ENCODE measurements at places on chromosomes 12 and 14.

DNA sequence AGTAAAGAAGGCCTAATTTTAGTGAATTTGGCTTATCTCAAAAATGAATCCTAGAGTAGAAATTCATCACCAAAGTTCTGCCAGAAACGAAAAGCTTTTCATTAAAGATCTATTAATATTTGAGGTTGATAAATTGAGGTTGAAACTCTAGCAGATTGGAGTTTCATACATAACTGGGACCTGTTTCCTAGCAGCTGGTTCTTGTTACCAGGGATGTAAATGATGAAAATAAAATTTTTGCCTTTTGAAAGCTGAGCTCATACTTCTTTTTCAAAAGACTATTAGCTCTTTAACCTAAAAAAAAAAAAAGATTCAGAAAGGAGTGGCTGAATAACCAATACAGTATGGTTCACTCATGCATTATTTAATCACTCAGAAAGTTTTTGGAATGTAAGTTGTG is 98.3 kb downstream of the PTGER2 start:
- DNase-seq, result no peak

DNA sequence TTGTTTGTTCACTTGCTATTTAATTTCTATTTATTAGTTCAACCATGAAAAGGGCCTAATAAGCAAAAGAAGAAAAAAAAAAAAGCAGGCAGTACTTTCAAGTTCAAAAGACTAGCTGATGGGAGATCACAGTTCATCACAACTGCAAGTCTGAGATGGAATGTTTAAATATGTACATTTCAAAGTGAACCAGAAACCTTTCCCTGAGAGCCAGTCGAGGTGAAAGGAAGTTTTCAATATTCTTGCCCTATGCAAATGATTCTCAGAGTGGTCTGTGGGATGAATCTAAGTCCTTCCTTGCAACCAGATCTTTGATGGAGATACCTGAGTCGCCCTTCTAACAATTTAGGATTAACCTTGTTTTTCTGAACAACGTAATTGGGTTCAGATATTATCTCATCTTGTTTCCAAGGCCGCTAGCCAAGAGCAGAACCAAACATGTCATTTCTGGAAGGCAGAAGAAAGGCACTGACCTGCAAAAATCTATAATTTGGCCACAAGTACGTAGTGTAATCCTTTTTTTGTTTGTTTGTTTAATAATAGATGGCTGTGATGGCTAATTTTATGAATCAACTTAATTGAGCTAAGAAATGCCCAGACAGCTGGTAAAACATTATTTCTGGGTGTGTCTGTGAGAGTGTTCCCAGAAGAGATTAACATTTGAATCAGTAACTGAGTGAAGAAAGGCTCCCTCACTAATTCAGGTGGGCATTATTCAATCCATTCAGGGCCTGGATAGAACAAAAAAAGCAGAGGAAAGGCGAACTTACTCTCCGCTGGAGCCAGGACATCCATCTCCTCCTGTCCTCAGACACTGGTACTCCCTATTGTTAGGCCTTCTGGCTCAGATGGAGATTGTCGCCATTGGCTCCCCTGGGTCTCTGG is 171.1 kb upstream of the TMPO start:
- no peak for DNase-seq

- no peak for DNase-seq
Observed at GRCh38 chr14:63941023-63941422, 88.2 kb downstream of the SYNE2 start.

DNA sequence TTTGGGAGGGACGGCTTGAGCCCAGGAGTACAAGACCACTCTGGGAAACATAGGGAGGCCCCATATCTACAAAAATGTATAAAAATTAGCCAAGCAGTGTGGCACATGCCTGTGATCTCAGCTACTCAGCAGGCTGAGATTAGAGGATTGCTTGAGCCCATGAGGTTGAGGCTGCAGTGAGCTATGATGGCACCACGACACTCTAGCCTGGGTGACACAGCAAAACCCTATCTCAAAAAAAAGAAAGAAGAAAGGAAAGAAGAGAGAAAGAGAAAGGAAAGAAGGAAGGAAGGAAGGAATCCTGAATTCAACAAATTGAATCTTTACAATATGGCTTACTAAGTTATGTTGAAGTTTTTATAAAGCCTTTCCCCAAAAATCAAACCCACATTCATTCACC is 2.1 kb downstream of the KIF21A start:
- DNase-seq, result no peak

- DNase-seq, result no peak
Observed at GRCh38 chr12:95336387-95337067, 118.9 kb downstream of the VEZT start.

DNA sequence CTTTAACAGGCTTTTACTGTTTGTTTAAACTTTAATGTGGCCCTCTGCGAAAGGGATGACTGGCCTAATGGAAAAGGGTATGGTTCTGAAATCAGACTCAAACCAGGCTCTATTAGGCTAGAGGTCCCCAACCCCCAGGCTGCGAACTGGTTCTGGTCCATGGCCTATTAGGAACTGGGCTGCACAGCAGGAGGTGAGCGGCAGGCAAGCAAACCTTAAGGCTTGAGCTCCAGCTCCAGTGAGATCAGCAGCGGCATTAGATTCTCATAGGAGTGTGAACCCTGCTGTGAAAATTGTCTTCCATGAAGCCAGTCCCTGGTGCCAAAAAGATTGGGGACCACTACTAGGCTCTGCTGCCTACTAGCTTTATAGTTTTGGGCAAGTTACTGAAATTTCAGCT is 11.1 kb downstream of the GALNT4 start:
- DNase-seq, result no peak

GRCh38 chr14:35553808-35554207 is 19.8 kb downstream of the INSM2 start:
- DNase-seq, result no peak

- DNase-seq, result no peak
Observed at GRCh38 chr12:28802706-28803438, 346.2 kb upstream of the FAR2 start.

DNA sequence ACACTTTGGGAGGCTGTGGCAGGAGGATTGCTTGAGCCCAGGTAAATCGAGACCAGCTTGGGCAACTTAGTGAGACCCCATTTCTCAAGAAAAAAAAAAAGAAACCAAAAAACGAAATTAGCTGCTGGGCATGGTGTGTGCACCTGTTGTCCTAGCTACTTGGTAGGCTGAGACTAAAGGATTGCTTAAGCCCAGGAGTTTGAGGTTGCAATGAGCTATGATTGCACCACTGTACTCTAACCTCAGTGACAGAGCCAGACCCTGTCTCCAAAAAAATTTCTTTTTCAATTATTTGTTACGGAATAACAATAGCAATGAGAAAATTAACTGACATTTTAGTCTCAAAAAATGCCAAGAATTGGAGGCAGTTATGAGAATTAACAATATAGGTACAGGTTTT is 128.0 kb downstream of the CCDC91 start:
- no peak for DNase-seq

Data from activated T-helper 1 cell treated with anti-CD3 and anti-CD28 coated beads, Interleukin-12 subunit alpha, Interleukin-12 subunit beta, Interleukin-2, Interleukin-4 antibody, amounts not matched to agents 30 ng/mL and 10 ng/mL and 1 ng/mL, durations not matched to agents 14 hours and 24 hours and 36 hours (primary cell).